CD8-positive, alpha-beta memory T cell (primary cell): ENCODE measurements at places on chromosomes 6 and 20.
A peak's percentile ranks its signal among the peaks of the same experiment; 100 is the strongest.

- no peak overlapping the region for H3K4me3 ChIP-seq
- H3K27me3 ChIP-seq: no peaks in the 10 kb centered on the region
- DNase-seq: no peak
- no peaks in the 10 kb centered on the region for H3K4me1 ChIP-seq
Observed at GRCh38 chr6:145758113-145758512, 22.8 kb upstream of the EPM2A start.

DNA sequence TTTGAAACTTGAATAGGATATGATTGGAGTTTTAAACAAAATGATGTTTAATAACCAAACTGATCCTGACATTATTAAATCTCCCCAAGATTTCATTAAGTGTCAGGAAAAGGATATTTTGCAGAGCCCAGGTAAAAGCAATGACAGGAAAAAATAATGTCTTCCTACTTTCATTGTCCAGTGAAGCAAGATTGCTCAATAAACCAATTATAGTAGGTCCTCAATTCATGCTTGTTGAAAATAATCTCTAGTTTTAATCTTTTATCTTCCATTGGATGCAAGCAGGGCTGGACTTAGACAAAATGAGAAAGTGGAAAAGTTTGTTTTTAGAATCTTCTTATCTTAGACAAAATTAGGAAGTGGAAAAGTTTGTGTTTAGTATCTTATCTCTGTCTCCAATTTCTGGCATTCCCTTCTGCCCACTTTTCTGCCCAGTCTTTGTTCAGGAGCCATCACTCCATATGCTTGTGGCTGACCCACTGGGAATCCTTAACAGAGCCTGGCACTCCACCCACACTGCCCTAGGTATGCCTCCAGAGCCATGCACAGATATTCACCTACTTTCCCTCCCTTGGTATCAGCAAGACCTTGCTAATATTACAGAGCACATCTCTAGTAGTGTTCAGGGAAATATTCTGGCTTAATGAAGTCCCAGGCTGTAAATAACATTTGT, 57.0 kb upstream of the CARMIL1 start:
- no peak overlapping the region for H3K4me3 ChIP-seq
- DNase-seq: no peak
- no peaks in the 10 kb centered on the region for H3K36me3 ChIP-seq
- H3K27me3 ChIP-seq: no peaks in the 10 kb centered on the region

DNA sequence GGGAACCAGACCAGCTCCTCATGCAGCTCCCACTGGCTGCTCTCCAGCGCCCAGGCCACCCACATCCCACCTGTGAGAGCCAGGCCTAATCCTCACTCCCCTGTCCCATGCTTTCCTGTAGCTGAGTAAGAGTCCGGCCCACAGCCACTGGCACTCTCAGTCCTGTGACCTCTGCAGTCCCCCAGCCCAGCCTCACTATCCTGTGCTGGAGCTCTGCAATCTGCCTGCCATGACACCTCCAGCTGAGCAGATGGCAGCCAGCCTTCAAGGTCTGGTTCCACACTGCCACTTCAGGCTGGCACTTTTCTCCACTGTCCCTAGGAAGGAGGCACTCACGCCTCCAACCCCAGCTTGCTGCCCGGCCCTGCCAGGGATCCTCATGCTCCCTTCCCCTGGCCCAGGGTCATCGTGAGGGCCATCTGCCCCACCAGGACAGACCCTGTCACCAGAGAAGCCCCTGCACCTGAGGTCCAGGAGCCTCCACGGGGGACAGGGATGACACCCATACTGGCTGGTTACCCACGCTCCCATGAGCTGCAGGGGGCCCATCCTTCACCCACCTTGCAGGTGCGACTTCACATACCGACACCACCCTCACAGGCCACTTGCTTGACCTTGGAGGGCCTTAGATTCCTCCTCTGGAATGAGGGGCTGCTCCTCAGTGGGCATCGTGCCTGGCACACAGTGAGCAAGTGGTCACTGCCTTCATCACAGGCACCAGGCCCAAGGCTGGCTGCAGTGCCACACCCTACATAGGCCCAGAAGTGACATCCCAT, 100.1 kb downstream of the ASXL1 start:
- no peak overlapping the region for H3K4me3 ChIP-seq
- H3K36me3 ChIP-seq: peaks cover 2% of the 10 kb centered on the region
- H3K27ac ChIP-seq: no peak overlapping the region
- H3K4me1 ChIP-seq: no peaks in the 10 kb centered on the region
- no peak for DNase-seq

GRCh38 chr6:134720353-134721059, 229.4 kb downstream of the ALDH8A1 start:
- no peaks in the 10 kb centered on the region for H3K4me1 ChIP-seq
- no peak for DNase-seq
- no peaks in the 10 kb centered on the region for H3K36me3 ChIP-seq
- H3K4me3 ChIP-seq: no peak overlapping the region
- no peaks in the 10 kb centered on the region for H3K27me3 ChIP-seq

DNA sequence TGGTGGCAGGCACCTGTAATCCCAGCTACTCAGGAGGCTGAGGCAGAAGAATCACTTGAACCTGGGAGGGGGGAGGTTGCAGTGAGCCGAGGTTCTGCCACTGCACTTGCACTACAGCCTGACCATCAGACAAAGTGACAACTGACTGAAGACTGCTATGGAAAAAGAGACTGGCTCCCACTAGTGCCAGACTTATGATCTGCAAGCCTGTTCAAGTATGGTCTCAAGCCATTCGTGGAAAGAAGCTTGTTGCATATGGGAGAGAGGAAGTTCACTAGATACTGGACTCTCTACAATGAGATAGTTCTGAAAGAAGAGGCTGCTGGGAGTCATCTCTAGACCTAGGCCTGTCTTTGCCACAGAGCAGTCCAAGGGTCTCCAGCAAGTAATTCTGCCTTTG, 26.7 kb downstream of the MDN1 start:
- H3K27ac ChIP-seq: no peak overlapping the region
- H3K27me3 ChIP-seq: no peaks in the 10 kb centered on the region
- H3K4me3 ChIP-seq: no peak overlapping the region
- peaks cover 26% of the 10 kb centered on the region for H3K4me1 ChIP-seq

- no peaks in the 10 kb centered on the region for H3K36me3 ChIP-seq
- H3K4me1 ChIP-seq: peaks cover 20% of the 10 kb centered on the region
- H3K4me3 ChIP-seq: peak overlapping the region; percentile 56
- H3K27me3 ChIP-seq: no peaks in the 10 kb centered on the region
Observed at GRCh38 chr20:36050436-36051317, 82.3 kb downstream of the CNBD2 start.

DNA sequence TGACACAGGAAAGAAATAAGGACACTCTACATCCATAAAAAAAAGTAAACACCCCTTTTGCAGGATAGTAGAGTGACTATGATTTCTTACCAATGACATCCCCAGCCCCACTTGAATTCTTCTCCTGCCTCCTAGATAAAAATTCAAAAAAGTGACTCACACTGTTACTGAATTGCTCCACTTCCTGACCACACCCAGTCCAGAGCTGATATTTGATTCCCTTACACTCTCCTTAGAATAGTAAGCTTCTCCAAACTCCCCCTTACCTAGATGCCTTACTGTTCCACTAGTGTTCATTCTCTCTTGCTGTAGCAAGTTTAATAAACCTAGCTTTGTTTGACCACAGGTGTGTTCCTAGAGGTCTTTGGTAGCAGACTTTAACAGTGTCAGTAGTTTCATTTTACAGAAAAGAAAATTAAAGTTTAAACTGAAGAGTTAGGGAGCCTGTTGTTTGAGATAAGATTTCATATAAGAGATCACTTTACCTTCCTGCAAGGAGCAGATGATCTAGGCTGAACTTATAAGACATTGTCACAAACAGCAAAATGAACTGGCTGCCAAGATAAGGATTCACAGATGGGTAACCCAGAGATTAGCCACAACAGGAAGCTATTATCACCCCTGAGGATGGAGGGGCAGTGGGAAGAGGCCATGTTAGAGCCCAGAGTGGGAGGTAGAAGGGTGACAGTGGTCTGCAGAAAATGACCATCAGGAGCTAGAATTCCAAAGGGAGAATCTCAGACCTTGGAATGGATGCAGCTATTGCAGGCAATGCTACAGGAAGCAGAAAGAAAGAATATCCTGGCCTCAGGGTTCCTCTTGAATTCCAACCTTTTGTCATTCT, 28.4 kb upstream of the BTN3A2 start:
- H3K4me1 ChIP-seq: peaks cover 15% of the 10 kb centered on the region
- H3K4me3 ChIP-seq: no peak overlapping the region
- H3K36me3 ChIP-seq: no peaks in the 10 kb centered on the region
- DNase-seq: no peak

DNA sequence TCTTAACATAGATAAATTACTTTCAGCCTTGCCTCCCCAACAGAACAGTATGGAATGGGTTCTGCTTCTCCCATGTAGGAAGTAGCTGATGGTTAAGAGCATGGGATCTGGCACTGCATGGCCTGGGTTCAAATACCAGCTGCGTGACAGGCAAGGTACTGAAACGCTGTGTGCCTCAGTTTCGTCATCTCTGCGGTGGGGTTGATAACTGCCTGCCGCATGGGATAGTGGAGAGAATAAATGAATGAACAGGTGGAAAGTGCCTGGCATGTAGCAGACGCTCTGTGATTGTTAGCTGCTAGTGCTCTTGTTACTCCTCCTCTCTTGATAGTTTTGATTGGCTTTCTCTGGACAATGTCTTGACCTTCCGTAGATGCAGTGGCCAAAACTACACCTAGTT, 213.3 kb downstream of the ZDHHC14 start:
- no peaks in the 10 kb centered on the region for H3K4me1 ChIP-seq
- DNase-seq: no peak
- H3K27ac ChIP-seq: no peak overlapping the region
- no peaks in the 10 kb centered on the region for H3K36me3 ChIP-seq
- H3K27me3 ChIP-seq: no peaks in the 10 kb centered on the region

DNA sequence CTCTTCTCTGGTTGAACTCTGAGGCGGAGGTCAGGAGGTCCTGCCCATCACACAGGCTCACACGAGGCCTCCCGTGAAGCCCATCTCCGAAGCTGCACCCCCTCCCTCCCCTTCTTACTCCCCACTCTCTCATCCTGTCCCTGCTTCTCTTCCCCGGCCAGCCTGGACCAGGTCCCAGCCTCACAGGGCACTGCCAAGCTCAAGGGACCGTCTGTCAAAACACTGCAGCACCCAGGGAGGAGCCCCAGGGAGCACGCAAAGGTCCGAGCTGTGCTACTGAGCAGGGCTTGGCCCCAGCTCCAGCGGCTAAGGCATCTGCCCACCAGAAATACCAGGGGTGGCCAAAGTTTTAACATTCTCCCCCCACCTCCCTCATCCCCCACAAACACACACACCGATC, 70.0 kb downstream of the PSMG4 start:
- H3K4me1 ChIP-seq: no peaks in the 10 kb centered on the region
- no peaks in the 10 kb centered on the region for H3K36me3 ChIP-seq
- no peak overlapping the region for H3K4me3 ChIP-seq
- no peaks in the 10 kb centered on the region for H3K27me3 ChIP-seq
- no peak overlapping the region for H3K27ac ChIP-seq
- DNase-seq: no peak

GRCh38 chr6:49423817-49424216, 39.2 kb downstream of the MMUT start:
- no peak overlapping the region for H3K4me3 ChIP-seq
- no peak for DNase-seq
- H3K27me3 ChIP-seq: no peaks in the 10 kb centered on the region
- H3K4me1 ChIP-seq: no peaks in the 10 kb centered on the region

DNA sequence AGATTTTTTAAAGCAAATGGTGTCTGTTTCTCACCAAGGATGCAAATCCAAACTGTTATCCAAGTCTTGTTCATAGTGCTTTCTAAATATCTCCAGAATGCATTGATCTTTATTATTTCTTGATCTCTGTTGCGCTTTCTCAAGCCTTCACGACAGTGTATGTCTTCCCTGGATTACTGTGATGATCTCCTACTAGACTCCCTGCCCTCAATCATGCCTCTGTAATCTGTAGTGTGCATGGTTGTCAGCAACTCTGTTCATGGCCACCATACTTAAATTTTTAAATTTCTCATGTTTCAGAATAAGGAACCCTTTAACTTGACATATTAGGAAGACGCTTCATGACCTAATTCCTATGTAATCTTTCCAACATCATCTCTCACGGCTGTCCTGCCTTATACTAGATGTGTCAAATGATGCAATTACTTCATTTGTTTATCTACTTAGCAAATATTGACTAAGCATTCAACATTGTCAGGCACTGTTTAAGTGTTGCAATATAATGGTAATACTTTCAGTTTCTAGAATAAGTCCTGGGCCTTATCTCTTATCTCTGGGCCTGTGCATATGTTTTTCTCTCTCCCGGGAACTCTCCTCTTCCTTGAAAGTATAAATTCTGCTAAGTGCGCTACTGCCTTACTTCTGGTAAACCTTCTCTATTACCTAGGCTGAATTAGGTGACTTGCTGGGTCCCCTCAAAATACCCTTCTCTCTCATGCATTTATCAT, 25.6 kb upstream of the AHI1 start:
- H3K27me3 ChIP-seq: no peaks in the 10 kb centered on the region
- no peak overlapping the region for H3K4me3 ChIP-seq
- H3K36me3 ChIP-seq: no peaks in the 10 kb centered on the region
- H3K27ac ChIP-seq: no peak overlapping the region
- no peak for DNase-seq

GRCh38 chr6:163765335-163765734, 350.8 kb downstream of the QKI start:
- no peak for DNase-seq
- H3K36me3 ChIP-seq: no peaks in the 10 kb centered on the region

DNA sequence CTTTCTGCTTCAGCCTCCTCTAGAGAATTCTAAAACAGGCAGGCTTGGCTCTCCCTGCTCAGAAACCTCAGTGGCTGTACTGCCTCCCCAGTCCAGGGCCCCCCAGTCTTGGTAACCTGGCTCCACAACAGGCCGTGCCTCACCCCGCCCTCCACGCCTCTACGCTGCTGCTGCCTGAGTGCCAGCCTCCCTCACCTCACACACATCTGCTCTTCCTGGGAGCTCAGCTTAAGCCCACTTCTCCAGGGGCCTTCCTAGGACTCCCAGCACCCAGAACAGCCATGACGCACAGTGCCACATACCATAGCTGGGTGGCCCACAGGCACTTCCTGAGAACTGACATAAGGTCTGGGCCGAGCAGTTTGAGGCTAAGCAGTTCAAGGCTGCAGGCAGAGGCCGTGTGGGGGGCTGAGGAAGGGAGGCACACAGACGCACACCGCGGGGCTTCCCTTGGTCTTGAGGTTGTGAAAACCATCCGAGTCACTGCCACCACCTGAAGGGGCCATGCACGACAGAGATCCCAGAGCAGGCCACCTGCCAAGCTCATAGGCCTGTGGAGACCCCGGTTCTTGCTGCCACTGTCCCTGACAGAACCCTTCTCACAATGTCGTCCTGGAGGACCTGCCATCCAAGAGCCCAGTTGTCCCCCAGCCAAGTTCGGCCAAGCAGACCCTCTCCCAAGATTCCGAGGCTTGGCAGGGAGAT, 42.6 kb downstream of the DSTN start:
- peak overlapping the region; percentile 46 for H3K27ac ChIP-seq
- peaks cover 42% of the 10 kb centered on the region for H3K4me1 ChIP-seq
- peak; percentile 51 for DNase-seq
- H3K36me3 ChIP-seq: no peaks in the 10 kb centered on the region
- H3K27me3 ChIP-seq: no peaks in the 10 kb centered on the region
